ENCODE measurements at places on chromosomes 5 and 9.

DNA sequence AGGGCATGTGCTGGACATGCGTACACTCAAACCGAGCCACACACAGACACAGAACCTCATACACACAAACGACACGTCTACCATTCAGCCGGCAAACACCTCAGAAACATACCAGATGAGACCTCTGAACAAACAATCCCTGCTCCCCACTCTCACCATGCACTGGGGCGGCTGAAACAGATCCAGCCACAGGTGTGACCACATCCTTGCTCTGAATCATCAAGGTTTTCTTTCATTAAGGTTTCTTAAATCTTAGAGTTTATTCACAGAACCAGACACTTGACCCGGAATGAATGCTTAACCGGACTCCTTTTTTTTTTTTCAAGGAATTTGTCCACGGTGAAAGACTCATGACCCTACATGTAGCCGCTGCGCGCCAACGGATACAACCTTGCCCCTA is 26.2 kb downstream of the TERT start:
- DNase-seq, result no peak

DNA sequence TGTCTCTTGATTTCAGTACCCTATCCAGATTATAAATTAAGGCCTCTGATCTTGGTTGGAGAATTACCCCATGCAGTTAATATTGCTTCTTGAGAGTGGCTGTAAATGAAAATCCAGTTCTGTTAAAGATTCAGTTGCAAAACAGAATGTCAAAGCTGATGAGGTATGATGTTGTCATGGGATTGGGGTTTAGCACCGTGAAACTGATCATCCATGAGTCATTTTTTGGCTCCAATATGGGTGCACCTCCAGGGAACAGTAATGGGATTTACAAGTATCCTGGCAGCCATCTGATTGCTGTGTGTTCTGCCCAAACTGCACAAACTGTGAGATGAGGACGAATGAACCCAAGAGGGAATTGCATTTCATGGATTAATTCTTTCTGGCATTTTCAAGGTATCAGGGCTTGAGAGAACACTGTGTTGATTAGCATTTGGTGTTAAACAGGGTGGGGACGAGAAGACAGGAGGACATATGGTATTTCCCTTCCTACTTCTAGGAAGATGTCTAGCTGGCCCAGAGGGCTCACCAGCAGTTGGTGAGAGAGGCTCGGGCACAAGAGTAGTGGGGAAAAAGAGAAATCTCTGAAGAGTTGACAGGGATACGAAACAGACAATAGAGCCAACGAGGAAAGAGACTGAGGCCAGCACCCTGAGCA is 214.7 kb downstream of the GAS1 start:
- no peak for DNase-seq

GRCh38 chr5:173256800-173257199 is 21.8 kb upstream of the NKX2-5 start:
- no peak for DNase-seq

DNA sequence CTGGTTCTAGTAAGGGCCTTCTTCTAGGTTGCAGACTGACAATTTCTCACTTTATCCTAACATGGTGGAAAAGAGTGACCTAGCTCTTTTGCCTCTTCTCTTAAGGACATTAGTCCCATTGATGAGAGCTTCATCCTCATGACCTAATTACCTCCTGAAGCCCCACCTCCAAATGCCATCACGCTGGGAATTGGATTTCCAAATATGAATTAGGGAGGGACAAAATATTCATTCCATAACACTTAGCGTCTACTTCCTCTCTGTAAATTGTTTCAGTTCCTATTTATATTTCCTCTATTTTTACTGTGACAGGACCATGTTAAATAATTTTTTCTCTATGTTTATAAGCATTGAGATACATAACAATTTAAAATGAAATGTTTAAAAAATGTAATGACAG is 408.8 kb downstream of the CDH10 start:
- DNase-seq, result no peak

GRCh38 chr5:96176022-96176421 is 214.4 kb upstream of the ELL2 start:
- peak; percentile 64 for DNase-seq
